IMR-90 (cell line): ENCODE measurements at places on chromosomes 2 and 18.

- DNase-seq = no peak
Measured at GRCh38 chr2:98357849-98358248, 11.6 kb downstream of the CNGA3 start.

DNA sequence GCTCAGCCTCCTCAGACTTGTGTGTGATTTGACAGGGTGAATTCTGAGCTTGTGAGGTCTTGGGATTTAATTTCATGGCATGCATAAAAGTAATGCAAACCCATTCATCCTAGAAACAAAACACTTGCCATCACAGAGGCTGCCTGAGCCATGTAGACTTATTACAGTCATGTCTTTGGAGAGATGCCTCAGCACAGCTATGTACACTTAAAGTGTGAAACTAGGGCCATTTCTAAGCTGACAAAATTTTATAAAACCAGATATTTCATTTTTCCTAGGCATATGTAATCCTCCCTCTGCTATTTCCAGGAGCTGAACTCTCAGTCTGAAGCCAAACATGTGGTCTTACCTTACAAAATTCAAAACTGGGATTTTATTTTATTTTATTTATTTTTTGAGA, 322.2 kb upstream of the SPHKAP start:
- no peak for DNase-seq

- no peak for DNase-seq
Measured at GRCh38 chr18:12028674-12029073, 47.4 kb downstream of the IMPA2 start.

DNA sequence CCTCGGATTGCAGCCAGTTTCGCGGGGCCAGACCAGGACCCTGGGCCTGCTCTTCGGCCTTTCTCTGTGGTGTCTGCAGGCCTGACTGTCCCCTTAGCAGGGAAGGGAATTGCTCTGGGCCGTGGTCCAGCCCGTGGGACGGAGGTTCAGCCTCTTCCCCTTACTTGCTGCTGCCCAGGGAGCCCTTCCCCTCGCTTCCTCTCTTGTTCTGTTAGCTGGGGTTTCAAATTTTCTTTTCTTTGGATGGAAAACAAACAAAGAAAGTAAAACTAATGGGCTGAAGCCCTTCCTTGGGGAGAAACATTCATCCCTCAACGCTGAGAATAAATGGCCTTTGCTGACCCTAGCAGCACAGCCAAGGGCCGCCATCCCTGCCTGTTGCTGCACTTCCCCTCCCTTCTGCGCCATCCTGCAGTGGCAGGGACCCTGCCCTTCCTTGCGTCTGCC, 52.4 kb downstream of the ASAP2 start:
- no peak for DNase-seq

GRCh38 chr2:145079641-145080040, 559.7 kb upstream of the ZEB2 start:
- no peak for DNase-seq

DNA sequence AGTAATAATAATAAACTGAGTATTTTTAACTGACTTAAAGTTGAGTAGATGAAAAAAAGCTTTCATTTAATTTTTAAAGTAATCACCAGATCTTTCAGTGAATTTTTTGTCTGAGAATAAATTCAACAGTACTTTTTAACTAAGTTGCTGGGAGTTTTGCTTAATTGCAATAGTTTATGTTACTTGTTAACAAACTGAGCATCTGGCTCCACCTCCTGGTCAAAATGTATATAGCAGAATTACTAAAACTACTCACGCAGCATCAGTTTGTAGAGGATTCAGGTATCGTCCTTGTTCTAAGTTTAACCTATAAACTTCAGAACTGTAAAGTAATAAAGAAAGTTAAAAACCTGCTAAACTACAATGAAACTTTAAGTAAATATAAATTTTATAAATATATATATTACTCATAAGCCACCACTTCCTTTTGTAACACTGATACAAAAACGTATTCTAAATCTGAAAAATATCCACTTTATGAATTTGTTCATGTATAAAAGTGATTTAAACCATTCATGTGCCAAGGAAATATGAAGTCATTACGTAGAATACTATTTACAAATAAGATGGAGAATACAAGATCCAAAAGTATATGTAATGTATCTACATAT, 21.3 kb downstream of the NOL10 start:
- peak; percentile 69 for DNase-seq

GRCh38 chr2:33071591-33071990, 124.8 kb downstream of the LTBP1 start:
- DNase-seq = peak; percentile 20

GRCh38 chr2:224147174-224147573, 108.1 kb upstream of the SERPINE2 start:
- DNase-seq = peak; percentile 30

DNA sequence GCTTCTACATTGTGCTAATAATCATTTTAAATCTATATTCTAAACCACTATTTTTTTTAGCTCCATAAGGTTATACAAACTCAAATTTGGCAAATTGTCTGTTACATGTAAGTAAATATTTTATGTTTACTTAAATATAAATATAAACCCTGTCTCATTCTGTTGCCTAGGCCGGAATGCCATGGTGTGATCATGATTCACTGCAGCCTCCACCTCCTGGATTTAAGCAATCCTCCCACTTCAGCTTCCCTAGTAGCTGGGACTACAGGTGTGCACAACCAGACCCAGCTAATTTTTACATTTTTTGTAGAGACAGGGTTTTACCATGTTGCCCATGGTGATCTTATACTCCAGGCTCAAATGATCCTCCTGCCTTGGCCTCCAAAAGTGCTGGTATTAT, 124.7 kb downstream of the MEIS1 start:
- DNase-seq = no peak

GRCh38 chr2:189020179-189020578, 46.0 kb downstream of the COL3A1 start:
- DNase-seq = no peak

DNA sequence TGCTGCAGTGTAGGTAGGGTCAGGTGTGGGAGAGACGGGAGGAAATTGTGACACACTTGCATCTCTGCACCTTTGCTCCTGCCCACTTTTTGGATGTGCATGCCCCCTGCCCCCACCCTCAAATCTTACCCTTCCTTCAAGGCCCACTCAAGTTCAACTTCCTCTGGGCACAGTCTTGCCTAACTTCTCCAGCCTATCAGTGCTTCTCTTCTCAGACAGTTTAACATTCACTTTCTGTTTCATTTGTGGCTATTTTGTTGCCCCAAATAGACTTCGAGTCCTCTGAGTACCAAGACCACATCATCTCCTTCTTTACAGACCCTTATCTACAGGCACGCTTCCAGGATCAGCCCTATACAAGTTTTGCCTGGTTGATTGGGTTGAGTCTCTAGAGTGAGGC, 2.7 kb downstream of the ST8SIA5 start:
- DNase-seq = no peak

- DNase-seq = no peak
Measured at GRCh38 chr2:139031722-139032121, 251.5 kb upstream of the NXPH2 start.

- DNase-seq = peak; percentile 68
Measured at GRCh38 chr2:8636721-8637636, 44.9 kb upstream of the ID2 start.

DNA sequence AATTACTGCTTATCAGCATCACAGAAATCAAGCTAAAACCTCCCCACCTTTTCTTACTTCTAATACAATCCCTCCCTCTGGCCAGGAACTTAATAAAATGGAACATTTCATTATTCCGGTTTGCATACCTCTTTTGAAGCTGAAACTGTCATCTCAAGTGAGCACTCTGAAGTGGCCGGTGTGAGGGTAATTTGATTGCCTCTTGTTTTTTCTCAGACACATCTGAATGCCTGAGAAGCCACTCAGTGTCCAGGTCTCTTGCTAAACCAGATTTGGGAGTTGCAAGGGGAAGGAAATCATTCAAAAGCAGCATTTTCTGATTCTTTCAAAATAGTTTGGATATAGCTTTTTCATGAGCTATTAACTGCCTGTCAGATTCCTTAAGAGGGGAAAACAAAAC, 190.3 kb downstream of the C1D start:
- no peak for DNase-seq

DNA sequence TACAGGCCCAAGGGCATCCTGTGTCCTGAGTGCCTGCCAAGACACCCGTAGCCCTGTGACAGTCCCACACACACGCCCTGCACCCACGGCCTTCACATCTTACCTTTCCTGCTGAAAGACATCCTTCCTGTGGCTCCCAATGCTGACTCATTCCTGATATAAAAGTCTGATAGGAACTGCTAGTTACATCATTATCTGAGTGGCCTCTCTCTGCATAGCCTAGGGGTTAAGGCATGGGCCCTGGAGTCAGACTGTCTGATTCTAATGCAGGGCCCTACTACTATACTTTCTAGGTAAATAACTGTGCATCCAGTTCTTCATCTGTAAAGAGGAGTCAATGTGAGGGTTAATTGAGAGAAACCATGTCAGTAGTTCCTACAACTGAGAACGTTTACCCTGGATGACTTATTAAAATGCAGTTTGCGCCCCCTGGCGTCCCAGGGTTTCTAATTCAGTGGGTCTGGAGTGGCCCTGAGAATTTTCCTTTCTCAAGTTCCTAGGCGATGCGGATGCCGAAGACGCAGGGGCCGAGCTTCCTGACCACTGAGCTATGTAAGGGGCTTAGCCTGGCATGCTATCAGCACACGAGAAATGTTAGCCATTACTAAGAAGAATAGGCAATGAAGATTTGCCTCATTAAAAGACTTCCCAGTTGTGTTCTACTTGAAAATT, 6.0 kb upstream of the GPR45 start:
- DNase-seq = peak; percentile 80

DNA sequence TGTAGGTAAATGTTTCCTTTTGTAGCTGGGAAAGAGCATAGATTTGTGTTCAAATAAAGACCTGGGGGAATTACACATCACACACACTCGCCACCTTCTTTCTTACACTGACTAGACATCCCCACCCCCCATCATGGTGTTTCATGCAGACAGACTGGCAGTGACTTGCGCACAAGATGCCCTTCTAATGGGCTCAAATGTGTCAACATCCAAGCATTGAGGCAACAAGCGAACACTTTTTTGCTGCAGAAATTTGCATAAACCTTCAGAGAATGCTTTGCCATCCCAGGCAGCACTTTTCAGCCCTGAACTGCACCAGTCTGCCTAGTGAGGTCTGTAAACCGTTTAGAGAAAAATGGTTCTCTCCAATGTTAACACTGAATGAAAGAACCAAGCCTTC, 4.5 kb downstream of the HOXD8 start:
- DNase-seq = no peak

DNA sequence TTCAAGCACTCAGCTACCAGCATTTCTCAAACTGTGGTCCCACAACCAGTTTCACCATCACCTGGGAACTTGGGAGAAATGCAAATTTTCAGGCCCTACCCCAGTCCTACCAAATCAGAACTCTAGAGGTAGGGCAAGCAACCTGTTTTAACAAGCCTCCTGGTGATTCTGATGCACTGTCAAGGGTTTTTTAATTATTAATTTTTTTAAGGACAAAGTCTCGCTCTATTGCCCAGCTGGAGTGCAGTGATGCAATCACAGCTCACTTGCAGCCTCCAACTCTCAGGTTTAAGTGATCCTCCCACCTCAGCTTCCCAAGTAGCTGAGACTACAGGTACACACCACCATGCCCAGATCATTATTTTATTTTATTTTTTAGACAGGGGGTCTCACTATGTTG, 7.8 kb downstream of the ACMSD start:
- DNase-seq = no peak

DNA sequence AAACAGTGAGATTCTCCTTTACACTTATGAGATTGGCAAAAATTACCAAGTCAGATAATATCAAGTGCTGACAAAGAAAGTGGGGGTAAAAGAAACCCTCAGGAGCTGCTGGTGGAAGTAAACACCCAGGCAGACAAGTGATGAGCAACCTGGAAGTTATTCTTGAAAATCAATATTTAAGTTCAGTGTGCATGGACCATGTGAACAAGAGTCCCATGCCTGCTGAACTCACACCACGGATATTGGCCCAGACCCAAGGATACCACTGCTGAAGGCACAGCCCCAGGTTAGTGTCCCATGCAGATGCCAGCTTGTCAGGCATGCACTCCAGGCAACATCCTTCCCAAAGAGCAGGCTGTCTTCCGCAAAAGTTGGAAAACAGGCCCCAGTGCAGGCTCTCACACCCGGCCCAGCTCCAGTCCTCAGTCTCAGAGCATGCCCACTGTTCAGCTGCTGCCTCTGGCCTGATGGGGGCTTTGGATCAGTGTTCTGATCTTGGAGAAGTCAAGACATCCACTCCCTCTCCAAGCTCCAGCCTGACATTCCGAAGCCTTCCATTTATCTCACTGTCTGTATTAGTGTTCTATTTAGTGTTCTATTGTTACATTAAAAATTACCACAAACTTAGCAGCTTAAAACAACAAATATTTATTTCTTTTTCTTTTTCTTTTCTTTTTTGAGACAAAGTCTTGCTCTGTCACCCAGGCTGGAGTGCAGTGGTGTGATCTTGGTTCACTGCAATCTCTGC, 70.0 kb downstream of the HS1BP3 start:
- DNase-seq = peak; percentile 43

- DNase-seq = peak; percentile 5
Measured at GRCh38 chr2:146068051-146068450, 1548.1 kb upstream of the ZEB2 start.

DNA sequence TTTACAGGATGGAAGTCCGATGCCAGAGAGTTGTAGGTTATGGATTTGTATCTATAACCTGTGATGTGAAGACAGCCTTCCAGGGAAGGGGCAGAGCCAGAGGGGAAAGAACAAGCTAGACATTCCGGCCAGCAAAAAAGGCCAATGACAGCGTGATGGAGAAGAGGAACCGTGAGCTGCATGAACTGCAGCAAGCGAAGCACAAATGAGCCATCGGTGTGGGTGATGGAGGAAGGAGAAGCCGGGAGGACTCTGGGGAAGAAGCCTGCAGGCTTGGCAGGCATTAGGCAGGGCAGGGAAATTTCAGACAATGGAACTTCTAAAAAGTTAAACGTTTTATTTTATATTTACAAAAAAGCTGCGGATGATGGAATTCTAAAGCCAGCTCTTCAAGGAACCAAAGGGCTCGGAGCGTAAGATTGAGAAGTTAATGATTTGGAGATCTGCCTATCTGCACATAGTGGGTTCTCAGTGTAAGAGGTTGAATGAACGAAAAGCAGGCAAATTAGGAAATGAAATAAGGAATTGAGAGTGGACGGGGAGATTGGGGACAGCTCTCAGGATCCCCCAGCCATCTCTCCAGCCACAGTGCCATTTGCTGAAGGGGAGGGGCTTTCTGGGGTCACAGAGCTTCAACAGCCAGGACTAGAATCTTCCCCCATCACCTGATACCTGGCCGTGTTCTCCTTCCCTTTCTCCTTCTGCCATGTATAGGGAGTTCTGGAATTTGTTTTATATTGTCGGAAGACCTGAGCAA, 28.4 kb downstream of the NGEF start:
- no peak for DNase-seq

- DNase-seq = no peak
Measured at GRCh38 chr2:123670286-123670685, 354.8 kb upstream of the CNTNAP5 start.

DNA sequence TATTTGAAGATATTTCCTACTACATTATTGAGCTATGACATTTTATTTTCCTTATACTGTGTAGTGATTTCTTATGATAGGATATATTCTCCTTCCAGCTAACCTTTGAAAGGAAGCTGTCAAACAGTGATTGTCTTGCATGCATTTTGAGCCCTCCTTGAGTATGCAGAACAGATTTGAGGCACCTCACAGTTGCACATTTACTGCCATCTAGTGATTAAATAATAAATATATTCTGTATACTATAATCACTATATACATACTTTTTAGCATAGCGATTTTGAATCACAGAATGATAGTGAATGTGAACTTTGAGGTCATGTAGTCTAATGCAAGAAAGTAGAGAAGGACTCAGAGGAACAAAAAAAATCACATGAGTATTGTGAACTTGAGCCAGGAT, 268.4 kb upstream of the CDH19 start:
- no peak for DNase-seq

- no peak for DNase-seq
Measured at GRCh38 chr2:63840081-63840784, 1.5 kb upstream of the UGP2 start.
